ENCODE measurements at places on chromosomes 4 and X. TPM values are rescaled to one million over a fixed set of nuclear protein-coding genes. Genes with fewer than 3 reads are reported as not detected.

The FGF13 gene
- total RNA-seq, result 3.7 TPM

The SCRG1 gene
- 32.0 TPM for total RNA-seq

The FABP2 gene
- not detected for total RNA-seq

The GATA1 gene
- total RNA-seq, result not detected

The HGFAC gene
- total RNA-seq, result 72.3 TPM

The GEMIN8 gene
- total RNA-seq, result 23.6 TPM

The CLDN2 gene
- not detected for total RNA-seq

The FAM236D gene
- not detected for total RNA-seq

The TBL1X gene
- total RNA-seq, result 48.1 TPM

The ZCCHC18 gene
- 6.2 TPM for total RNA-seq

- no peaks in the 10 kb centered on the region for H3K27me3 ChIP-seq
- no peak for DNase-seq
- H3K27ac ChIP-seq, result no peak overlapping the region
- H3K4me3 ChIP-seq, result no peak overlapping the region
Observed at GRCh38 chrX:114581528-114582263, 2.2 kb upstream of the HTR2C start.

- no peak overlapping the region for H3K27ac ChIP-seq
- no peak overlapping the region for H3K4me3 ChIP-seq
- DNase-seq, result no peak
- H3K27me3 ChIP-seq, result no peaks in the 10 kb centered on the region
- H3K36me3 ChIP-seq, result no peaks in the 10 kb centered on the region
Observed at GRCh38 chr4:162865102-162865501, 301.6 kb downstream of the NAF1 start.

- no peaks in the 10 kb centered on the region for H3K27me3 ChIP-seq
- peaks cover 30% of the 10 kb centered on the region for H3K4me1 ChIP-seq
- no peak overlapping the region for H3K4me3 ChIP-seq
- no peak overlapping the region for H3K27ac ChIP-seq
- no peak for DNase-seq
Observed at GRCh38 chr4:81666491-81666890, 194.8 kb upstream of the RASGEF1B start.

GRCh38 chrX:153339662-153340061, 5.7 kb downstream of the ZNF275 start:
- no peaks in the 10 kb centered on the region for H3K27me3 ChIP-seq
- H3K36me3 ChIP-seq, result no peaks in the 10 kb centered on the region
- no peak for DNase-seq
- no peak overlapping the region for H3K4me3 ChIP-seq

DNA sequence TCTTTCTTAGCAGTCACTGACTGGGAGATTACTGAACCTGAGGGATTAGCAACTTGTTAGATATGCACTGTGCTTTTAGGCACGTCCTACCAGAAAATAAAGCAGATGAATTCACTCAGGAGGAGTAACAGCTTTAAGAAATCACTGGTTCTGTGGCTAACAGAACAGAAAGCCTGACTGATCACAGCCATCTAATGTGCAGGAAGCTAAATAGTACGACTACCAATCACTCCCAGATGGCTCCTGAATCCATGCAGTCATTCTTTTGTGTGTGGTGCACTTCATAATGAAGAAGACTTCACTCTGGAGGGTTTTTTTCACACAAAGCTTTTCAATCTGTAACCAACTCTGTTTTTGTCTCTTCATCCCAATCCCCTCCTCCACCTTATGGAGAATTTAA, 305.3 kb upstream of the INTU start:
- no peak overlapping the region for H3K27ac ChIP-seq
- H3K4me3 ChIP-seq, result no peak overlapping the region
- DNase-seq, result no peak
- no peaks in the 10 kb centered on the region for H3K4me1 ChIP-seq
- no peaks in the 10 kb centered on the region for H3K36me3 ChIP-seq
- no peaks in the 10 kb centered on the region for H3K27me3 ChIP-seq

GRCh38 chr4:81839347-81840042, 367.8 kb upstream of the RASGEF1B start:
- DNase-seq, result no peak
- no peaks in the 10 kb centered on the region for H3K27me3 ChIP-seq
- H3K4me3 ChIP-seq, result no peak overlapping the region
- no peaks in the 10 kb centered on the region for H3K4me1 ChIP-seq
- no peak overlapping the region for H3K27ac ChIP-seq
- H3K36me3 ChIP-seq, result no peaks in the 10 kb centered on the region

DNA sequence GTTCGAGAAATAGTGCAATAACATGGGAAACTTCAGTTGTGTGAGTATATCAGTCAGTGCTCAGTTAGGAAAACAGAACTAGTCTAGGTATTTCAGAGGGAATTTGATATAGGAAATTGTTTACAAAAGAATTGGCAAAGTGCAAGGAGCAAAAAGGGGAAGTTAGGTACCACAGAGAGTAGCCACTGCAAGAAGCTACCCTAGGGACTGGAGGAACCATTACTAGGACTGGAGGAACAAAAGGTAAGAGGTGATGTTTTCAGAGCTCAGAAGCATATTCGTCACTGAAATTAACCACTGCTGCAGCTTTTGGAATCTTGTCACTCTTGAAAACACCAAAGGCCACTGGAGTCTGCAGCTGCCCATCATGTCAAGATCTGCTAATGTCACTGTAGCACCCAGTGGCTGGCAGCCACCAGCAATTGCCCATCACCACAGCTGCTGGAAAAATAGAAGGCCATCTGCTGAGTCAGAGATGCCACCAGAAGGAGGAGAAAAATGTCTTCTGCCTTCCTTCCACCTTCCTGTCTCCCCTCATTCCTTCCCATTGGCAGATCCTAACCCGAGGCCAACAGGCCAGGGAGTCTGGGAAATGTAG, 160.6 kb upstream of the RPS6KA3 start:
- H3K27me3 ChIP-seq, result no peaks in the 10 kb centered on the region
- no peaks in the 10 kb centered on the region for H3K4me1 ChIP-seq
- no peaks in the 10 kb centered on the region for H3K36me3 ChIP-seq
- H3K4me3 ChIP-seq, result no peak overlapping the region

GRCh38 chrX:115972717-115973116, 197.8 kb upstream of the AGTR2 start:
- H3K4me1 ChIP-seq, result no peaks in the 10 kb centered on the region
- DNase-seq, result no peak
- no peak overlapping the region for H3K4me3 ChIP-seq
- no peak overlapping the region for H3K27ac ChIP-seq
- H3K27me3 ChIP-seq, result no peaks in the 10 kb centered on the region
- no peaks in the 10 kb centered on the region for H3K36me3 ChIP-seq

- H3K4me3 ChIP-seq, result peak overlapping the region; percentile 53
- DNase-seq, result no peak
- H3K27ac ChIP-seq, result peak overlapping the region; percentile 88
- peaks cover 4% of the 10 kb centered on the region for H3K4me1 ChIP-seq
Observed at GRCh38 chrX:107675823-107676555, 47.7 kb downstream of the PRPS1 start.

GRCh38 chr4:168612450-168613135, 115.7 kb downstream of the PALLD start:
- no peak overlapping the region for H3K27ac ChIP-seq
- H3K4me1 ChIP-seq, result no peaks in the 10 kb centered on the region
- H3K36me3 ChIP-seq, result no peaks in the 10 kb centered on the region
- no peak for DNase-seq
- H3K4me3 ChIP-seq, result no peak overlapping the region
- H3K27me3 ChIP-seq, result no peaks in the 10 kb centered on the region

DNA sequence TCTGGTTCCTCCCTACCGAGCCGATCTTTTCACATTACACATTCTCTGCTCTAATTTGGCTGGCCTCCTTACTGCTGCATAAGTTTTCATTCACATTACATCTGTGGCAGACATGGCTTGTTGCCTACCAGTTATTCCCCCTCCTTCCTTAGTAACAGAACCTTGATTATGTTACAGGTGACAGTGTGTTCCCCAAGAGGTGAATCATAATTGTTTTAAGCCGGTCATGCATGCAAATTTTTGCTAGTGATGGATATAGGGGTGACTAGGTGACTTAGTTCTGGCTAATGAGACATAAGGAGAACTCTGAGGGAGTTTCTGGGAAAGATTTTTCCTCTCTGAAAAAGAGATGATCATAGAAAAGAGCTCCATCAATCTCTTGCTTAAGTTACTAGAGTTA, 8.4 kb upstream of the LAMP2 start:
- H3K27ac ChIP-seq, result no peak overlapping the region
- no peak overlapping the region for H3K4me3 ChIP-seq
- H3K4me1 ChIP-seq, result no peaks in the 10 kb centered on the region
- H3K36me3 ChIP-seq, result no peaks in the 10 kb centered on the region
- DNase-seq, result no peak
- H3K27me3 ChIP-seq, result no peaks in the 10 kb centered on the region

DNA sequence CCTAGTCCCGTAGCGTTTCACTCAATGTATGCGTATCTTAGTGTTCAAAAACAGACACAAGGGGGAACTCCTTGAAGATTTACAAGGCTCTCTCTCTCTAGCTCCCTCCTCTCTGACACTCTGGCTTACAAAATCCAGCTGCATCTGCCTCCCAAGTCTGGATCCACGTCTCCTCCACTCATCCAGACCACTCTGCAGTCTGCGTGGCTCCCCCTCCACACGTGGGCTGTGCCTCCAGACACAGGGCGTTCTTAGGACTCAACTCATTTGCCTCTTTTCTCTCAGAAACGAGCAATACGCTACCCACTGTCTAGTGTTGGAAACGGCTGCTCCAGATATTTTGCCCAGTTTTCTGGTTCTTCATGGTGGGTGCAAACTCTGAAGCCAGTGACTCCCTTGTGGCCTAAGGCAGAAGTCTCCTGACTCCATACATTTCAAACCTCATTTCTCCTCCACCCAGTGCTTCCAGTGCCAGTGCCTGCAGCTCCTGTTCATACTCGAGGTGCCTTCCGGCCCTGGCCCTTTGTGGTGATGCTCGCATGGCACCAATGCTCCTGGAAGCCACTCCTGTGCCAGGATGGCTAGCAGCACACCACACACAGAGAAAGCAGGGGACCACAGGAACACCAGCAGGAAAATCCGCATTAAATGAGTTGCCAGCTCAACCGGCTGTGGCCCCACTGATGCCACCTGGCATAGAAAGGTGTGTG, 24.1 kb downstream of the NAT8L start:
- no peaks in the 10 kb centered on the region for H3K36me3 ChIP-seq
- no peak overlapping the region for H3K4me3 ChIP-seq
- no peaks in the 10 kb centered on the region for H3K27me3 ChIP-seq

GRCh38 chr4:184255361-184255760, 37.7 kb upstream of the ENPP6 start:
- DNase-seq, result peak; percentile 63
- no peak overlapping the region for H3K4me3 ChIP-seq
- H3K4me1 ChIP-seq, result peaks cover 13% of the 10 kb centered on the region

DNA sequence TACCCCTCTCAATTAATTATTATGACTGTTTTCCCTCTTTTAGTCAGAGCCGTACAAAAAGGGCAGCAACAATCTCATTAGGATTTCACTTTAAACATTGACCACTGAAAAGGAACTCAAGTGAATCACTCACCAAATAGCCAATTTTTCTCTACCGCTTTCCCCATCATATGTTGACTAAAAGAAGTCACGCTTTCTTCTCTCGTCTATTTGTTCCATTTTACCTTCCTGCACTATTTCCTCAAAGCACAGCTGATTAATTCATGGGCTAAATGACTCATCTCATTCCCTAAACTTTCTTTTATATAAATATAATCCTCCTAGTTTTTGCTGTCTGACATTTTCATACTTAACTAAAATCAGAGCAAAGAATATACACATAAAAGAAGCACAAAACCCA, 8.2 kb downstream of the MID1 start:
- no peak for DNase-seq
- H3K27me3 ChIP-seq, result no peaks in the 10 kb centered on the region
- H3K4me1 ChIP-seq, result peaks cover 12% of the 10 kb centered on the region
- no peak overlapping the region for H3K27ac ChIP-seq
- H3K36me3 ChIP-seq, result no peaks in the 10 kb centered on the region
